ENCODE measurements at places on chromosomes 11 and 22.
A peak's percentile ranks its signal among the peaks of the same experiment; 100 is the strongest.

DNA sequence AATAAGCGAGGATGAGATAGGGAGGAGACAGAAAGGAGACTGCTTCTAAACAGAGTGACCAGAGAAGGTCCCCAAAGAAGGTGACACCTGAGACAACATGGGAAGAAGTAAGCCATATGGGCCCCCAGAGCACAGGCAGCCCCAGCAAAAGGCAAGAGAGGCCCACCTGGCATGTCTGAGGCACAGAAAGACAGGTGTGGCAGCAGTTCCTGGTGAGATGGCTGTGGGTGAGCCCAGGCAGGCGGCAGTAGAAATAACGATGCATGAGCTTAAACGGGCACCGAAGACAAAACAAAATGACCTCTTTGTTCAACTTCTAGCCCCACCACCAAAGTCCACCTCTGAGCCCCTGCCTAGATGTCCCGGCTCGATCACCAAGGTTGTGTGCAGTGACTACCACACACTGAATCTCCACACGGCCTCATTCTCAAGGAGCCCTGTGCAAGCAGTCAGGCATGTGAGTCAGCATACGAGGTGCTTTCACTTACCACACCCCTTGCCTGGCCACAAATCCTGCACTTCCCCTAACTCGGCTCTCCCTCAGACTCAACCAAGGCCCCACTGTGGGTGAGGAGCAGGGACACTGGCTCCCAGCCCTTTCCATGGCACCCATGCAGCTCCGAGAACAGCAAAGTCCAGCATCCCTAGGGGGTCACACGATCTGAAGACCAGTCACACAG, 77.6 kb downstream of the PACSIN2 start:
- DNase-seq = no peak

DNA sequence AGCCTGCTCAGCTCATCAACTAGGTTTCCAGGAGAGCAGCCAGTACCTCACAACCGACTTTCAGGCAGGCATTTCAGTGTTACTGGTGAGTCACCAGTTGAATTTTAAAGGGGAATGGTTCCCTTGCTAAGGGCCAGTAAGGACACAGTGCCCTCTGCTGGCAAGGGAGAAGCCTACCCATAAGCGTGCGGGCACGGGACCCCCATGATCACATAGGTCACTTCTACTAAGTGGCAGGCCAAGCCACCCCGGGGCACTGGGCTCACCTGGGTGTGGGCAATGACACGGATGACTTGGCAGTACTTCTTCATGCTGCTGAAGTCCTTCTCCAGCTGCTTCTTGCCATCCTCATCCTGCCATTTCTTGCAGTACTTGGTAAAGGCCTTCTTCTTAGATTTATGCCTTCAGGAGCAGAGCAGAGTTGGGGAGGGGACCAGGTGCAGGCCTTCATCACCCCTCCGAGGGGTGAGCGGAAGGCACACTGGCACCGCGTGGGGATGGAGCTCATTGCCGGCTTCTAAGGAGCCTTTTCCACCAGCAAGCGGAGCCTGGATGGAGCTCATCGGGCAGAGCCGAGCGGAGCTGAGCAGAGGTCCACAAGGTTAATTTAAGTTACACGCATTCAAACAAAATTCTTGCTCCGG, 2.9 kb downstream of the RPL3 start:
- peak; percentile 71 for DNase-seq

GRCh38 chr11:107177106-107177477, 158.8 kb upstream of the GUCY1A2 start:
- DNase-seq = no peak

GRCh38 chr11:69494851-69495250, 13.4 kb downstream of the LINC01488 start:
- DNase-seq = no peak

DNA sequence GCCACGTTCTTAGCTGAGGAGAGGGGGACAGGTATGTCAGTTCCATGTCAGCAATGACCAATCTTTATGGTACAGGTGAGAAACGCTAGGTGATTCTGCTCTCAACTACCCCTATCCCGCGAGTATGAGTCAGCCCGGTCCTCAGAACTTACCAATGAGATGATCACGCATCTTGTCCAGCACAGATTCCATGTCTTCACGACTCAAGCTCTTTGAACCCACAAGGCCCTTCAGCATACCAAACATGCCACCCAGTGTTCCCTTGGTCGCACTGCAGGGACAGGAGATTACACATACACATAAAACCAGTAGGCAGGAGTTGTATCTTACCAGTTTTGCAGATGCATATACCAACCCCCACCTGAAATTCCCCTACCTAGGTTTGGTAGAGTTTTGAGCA, 2.9 kb downstream of the SRPRA start:
- no peak for DNase-seq

- DNase-seq = peak; percentile 81
These were observed 2.7 kb downstream of the NEAT1 start for GRCh38 chr11:65425105-65425970.

DNA sequence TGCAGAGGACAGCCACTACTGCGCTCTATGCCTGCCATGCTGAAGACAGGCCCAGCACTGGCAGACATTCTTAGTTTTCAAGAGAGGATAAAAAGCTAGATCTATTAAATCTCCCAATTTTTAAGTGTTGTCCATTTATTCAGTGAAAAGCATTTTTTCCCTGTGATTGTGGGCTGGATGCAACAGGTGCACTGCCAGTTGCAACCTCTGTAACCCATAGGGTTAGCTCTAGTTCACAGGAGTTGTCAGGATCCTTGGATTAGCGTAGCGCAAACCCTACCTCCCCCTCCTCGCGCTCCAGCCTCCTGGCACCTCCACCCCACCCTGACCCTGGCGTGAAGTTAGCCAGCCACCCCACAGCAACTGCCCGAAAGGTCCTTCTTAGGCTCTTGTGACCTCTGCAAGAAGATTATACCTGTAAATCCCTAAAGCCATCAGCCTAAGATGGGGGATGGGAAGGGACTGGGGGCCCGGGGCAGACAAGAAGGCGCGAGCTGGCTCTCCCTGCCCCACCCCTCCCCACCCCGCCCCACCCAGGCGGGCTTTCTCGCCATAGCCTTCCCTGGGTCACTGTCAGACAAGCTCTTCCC, 30.9 kb downstream of the EIF3F start:
- no peak for DNase-seq

DNA sequence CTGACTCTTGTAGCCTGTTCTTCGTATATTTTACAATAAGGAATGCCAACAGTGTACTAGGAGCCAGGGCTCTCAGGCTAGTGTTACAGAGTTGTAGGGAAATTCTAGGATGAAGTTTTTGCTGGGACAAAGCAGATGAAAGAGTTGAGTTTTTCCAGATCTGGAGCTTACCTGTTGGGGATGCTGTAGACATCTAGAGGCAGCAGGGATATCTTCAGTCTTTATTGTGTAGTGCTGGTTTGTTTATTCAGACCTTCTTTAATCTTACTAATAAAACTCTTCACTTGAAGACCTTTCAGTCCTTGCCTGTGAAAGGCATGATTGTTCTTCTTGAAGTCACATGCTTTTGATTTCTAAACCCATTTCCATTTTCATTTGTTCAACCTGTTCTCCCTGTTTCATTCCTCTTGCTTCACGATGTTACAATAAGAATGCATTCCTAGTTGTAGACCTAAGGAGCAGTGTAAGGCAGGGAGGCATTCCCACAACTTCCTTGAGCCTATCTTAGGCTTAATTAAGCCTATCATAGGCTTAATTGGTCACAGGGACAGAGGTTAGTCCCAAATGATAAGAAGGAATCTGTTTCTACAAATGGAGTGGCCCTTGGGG, 7.9 kb upstream of the SLC37A2 start:
- no peak for DNase-seq

- no peak for DNase-seq
These were observed 228.5 kb upstream of the SESN3 start for GRCh38 chr11:95459291-95460042.

DNA sequence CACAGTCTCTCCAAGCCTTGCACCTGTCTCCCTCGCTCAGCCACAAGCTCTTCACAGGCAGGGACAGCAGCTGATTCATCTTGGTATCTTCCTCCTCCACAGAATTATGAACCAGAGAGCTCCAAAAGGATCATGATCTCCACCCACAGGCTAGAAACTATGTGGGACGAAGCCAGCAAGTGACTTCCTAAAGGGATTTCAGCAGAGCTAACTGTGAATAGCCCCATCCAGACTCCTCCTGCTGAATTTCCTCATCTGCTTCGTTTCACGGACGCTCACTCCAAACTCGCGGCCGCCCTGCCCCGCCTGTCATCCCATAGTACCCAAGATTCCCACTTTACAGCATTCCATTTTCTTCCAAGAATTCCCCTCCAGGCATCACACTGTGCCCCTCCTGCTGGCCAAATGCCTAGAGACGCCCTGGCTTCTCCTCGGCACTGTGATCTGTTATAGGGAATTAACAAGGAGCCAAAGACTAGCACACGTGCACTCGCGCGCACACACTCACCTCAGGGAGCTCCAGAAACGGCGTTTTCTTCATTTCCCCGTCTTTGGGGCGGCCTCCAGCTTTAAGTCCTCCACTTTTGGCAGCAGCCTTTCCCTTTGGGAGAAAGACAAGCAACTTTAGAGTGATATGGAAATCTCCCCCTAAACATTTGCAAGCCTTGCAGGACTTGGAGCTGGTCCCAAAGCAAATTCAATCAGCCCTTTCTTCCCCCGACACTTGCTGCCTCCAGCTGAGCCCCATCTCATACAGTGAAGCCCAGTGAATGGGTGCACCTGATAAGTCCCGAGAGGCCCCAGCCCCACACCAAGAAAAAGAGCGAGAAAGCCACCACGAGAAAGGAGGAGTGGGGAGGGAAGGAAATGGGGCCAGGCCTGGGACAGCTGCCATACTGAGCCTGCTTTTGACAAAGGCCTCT, 35.5 kb downstream of the SPATA19 start:
- DNase-seq = no peak

DNA sequence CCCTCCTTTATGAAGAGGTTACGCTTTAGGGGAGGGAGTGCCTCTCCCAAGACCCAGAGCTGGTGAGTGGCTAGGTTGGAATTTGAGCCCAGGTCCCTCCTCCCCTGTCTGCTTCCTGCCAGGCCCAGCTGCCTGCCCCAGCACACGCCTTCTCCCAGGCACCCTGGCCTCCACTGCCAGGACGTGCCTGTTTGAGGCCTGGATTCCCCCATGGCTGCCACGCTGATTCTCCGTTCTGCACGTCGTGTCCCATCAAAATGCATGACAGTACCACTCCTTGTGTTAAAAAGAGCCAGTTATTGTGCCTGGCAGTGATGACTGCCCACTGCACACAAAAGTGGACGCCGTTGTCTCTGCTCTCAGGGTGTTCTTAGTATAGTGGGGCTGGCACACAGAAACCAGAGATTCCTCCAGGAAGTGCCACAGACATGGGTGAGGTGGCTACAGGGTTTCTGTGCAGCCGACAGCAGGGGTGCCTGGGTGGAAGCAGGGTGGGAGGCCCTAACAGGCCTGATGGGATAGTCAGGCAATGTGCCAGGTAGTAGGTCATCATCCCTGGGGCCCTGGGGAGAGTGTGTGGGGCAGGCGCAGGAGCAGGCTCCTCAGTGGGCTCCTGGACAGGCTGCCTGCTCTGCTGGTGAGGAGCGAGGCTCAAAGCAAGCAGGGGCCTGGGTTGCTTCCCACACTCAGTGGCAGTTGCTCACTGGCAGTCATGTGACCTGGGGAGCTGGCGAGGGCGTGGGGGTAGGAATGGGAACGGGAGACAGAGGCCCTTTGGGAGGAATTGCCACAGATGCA, 24.2 kb downstream of the MED15 start:
- DNase-seq = no peak

DNA sequence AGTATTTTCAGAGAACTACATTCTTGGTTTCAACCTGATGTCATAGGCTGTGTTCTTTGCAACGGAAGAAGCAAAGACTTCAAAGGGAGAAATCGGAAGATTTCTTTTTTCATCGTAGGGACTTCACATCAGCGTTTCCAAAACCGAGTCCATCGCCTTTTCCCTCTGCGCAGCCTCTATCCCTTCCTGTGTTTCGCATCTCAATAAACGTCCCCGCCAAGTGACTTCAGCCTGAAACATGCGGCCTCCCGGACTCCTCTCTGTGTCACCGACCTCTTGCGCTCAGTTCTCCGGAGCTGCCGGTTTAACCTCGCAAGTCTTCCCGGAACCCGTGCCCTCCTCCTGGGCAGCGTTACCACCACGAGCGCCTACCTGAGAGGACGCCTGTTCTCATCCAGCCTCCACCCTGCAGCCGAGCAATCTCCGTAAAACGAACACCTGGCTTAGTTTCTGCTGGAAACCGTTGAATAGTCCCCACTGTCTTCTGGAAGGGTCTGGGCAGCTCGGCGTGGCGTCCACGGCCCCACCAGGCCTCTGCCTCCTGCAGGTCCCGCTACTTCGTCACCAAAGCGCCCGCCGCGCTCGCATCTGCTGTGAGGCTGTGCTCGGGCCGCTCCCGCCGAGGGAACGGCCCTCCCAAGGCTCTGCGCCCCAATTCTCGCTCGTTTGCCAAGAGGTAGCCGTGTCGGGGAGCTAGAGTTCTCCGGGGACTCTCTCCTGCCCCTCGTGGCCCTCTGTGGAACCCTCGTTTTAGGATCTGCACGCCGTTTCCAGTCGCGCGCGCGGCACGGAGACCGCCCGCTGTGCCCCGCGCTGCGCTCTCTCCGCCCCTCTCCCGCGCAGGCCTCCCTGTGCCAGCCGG, at the start of gene GLB1L3:
GLB1L3 (plus strand) TSS at position 846 of the 862 bp plus-strand sequence. CDS start 362 bp downstream, outside the sequence.
- peak; percentile 72 for DNase-seq

DNA sequence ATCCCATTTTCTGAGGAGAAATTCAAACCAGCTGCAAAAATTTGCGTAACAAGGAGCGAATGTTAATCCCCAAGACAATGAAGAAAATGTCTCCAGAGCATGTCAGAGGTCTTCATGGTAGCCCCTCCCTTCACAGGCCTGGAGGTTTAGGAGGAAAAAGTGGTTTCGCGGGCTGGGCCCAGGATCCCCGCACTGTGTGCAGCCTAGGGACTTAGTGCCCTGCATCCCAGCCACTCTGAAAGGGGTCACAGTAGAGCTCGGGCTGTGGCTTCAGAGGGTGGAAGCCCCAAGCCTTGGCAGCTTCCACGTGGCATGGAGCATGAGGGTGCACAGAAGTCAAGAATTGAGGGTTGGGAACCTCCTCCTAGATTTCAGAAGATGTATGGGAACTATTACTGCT, 87.4 kb downstream of the BRD1 start:
- DNase-seq = no peak

DNA sequence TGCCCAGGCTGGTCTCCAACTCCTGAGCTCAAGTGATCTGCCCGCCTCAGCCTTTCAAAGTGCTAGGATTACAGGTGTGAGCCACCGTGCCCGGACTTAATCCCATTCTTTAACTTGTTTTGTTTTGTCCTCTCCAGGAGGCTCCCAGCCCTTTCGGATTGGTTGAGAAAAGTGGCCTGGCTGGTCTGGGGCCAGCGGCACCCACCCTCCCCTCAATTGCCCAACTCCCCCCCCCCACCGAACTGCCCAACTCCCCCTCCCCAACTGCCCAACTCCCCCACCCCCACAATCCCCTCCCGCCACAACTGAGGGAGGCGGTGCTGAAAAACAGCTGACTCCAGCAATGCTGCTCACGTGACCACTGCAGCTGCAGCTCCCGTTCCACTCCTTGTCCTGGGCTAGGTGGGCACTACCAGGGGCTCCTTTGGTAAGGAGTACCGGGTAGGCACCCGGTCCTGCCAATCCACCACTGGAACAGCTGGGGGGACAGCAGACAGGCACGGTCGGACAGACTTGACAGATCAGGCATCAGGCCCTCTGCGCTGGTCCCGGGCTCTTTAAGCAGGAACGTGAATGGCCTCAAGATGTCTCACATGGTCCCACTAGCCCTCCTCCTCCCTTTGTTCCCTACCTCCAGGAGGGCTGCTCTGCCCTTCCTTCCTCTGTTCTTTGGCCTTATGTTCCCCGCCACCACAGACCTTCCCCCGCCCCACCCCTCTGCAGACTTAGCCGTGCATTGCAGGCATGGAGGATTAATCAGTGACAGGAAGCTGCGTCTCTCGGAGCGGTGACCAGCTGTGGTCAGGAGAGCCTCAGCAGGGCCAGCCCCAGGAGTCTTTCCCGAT, at the start of gene TCN2:
TCN2 (plus strand) TSS at position 720 of the 845 bp plus-strand sequence. CDS start 158 bp downstream, outside the sequence.
- no peak for DNase-seq
